ENCODE measurements at places on chromosomes 3 and 15. TPM values are rescaled to one million over a fixed set of nuclear protein-coding genes. Genes with fewer than 3 reads are reported as not detected.

The STAB1 gene
- 67.3 TPM for total RNA-seq

The GOLGA8S gene
- not detected for total RNA-seq

The ROPN1 gene
- not detected for total RNA-seq

The SLCO3A1 gene
- total RNA-seq = 4.7 TPM

The BUB1B gene
- total RNA-seq = 8.4 TPM

The CAMK1 gene
- total RNA-seq = 23.0 TPM

The SLITRK3 gene
- under 0.01 TPM for total RNA-seq

The PLA2G4D gene
- not detected for total RNA-seq

The CACNA1D gene
- 5.7 TPM for total RNA-seq

The KCNAB1 gene
- total RNA-seq = 4.2 TPM

The KLHL40 gene
- 179 TPM for total RNA-seq

The GCNT3 gene
- not detected for total RNA-seq

The ZNF639 gene
- 44.9 TPM for total RNA-seq

The IMPG2 gene
- total RNA-seq = 2.6 TPM

The ATP8B4 gene
- 15.1 TPM for total RNA-seq

The CCDC71 gene
- total RNA-seq = 11.5 TPM

The DNAH1 gene
- 2.1 TPM for total RNA-seq

The SCN11A gene
- total RNA-seq = 2.6 TPM

The AADACL2 gene
- total RNA-seq = not detected
